ENCODE measurements at places on chromosomes 13 and 19.

GRCh38 chr19:1074544-1075283 lies 7.7 kb downstream of the ARHGAP45 start:
- peak; percentile 67 for DNase-seq

DNA sequence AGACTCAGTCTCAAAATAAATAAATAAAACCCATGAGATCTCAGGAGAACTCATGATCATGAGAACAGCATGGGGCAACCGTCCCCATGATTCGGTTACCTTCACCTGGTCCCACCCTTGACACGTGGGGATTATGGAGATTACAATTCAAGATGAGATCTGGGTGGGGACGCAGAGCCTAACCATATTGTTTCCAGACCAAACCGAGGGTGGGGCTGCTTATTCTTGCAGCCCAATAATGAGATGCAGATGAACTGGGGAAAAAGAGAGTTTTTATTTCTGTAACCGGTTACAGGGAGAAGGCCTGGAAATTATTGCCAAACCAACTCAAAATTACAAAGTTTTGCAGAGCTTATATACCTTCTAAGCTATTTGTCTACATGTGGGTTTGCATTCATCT lies 12.8 kb downstream of the TRAPPC2B start:
- no peak for DNase-seq

DNA sequence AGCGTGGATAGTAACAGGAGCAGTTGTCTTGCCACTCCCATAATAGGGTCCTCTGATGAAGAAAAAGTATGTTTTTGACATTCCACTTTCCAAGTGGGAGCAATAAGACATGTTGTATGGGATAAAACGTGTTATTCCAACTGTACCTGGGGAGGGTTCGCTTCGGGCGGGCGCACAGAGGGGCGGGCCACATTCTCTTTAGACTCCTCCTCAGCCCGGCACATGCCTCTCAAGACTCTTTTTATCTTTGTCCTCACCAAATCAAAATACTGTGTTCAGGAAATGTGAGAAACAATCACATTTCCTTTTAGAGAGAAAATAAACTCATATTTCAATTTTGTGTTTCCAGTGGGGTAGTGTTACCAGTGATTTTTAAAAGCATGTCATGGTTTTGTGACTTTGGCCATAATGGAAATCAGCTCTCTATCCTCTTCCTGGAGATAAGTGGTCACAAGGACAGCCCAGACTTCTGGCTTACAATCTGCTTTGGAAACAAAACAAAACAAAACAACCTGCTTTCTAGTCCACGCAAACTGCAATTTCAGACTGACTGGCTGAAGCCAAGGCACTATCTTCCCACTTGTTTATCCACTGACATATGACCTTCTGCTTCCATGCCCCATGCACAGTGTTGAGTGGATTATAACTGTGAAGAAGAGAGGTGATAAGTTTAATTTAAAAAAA lies 276.1 kb downstream of the NALCN start:
- no peak for DNase-seq

- DNase-seq = no peak
Observed at GRCh38 chr13:75224053-75224742, 257.8 kb downstream of the TBC1D4 start.

- DNase-seq = no peak
Observed at GRCh38 chr13:99978799-99979452, 2.7 kb upstream of the ZIC2 start.

GRCh38 chr13:67147342-67148133 lies 82.6 kb downstream of the PCDH9 start:
- DNase-seq = no peak

- DNase-seq = no peak
Observed at GRCh38 chr13:44578067-44578400, 1.9 kb upstream of the TSC22D1 start.

- no peak for DNase-seq
Observed at GRCh38 chr13:86841264-86841663, 829.9 kb upstream of the SLITRK5 start.

- DNase-seq = no peak
Observed at GRCh38 chr13:46206143-46206542, 5.6 kb upstream of the LRRC63 start.

GRCh38 chr19:3470500-3471128 lies 9.7 kb downstream of the SMIM24 start:
- DNase-seq = no peak

- DNase-seq = no peak
Observed at GRCh38 chr13:26811581-26811980, 51.0 kb upstream of the GPR12 start.

- no peak for DNase-seq
Observed at GRCh38 chr13:36102721-36103120, 28.5 kb downstream of the DCLK1 start.

GRCh38 chr19:19151418-19151817 lies 13.1 kb upstream of the TMEM161A start:
- no peak for DNase-seq

GRCh38 chr19:31402529-31403316 lies 53.5 kb upstream of the TSHZ3 start:
- no peak for DNase-seq

GRCh38 chr19:56083668-56084067 lies 37.4 kb downstream of the ZNF787 start:
- DNase-seq = no peak

DNA sequence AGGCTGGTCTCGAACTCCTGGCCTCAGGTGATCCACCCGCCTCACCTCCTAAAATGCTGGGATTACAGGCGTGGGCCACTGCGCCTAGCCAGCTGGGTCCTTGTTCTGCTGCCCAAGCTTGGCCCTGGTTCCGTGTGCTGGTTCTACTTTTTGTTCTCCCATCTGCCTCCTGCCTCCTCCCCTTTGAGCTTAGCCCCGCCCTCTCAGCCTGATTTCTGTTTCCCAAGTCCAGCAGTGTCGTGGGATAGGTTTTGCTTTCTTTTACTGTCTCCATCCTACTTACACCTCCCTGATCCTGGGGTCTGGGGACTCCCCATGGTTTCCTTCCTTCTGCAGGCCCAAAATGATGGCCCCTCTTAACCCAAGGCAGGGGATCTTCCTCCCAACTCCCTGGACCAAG lies 2.4 kb downstream of the BLOC1S3 start:
- DNase-seq = no peak

- no peak for DNase-seq
Observed at GRCh38 chr13:113120300-113121182, 2.1 kb upstream of the F10 start.

DNA sequence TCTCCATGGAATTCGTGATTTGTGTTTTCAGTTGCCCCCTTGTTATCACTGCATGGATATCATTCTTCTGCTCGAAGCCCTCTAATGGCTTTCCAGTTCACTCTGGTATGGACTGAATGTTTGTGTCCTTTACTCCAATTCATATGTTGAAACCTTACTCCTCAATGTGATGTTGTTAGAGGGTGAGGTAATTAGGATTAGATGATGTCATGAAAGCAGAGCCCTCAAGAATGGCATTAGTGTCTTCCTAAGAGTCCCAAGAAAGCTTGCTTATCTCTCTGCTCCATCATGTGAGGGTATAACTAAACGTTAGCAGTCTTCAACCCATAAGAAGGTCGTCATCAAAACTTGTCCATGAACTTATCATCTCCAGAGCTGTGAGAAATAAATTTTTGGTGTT lies 1626.3 kb upstream of the MIR17HG start:
- no peak for DNase-seq

GRCh38 chr19:16325161-16325527 lies 518 bp downstream of the KLF2 start:
- DNase-seq = no peak

DNA sequence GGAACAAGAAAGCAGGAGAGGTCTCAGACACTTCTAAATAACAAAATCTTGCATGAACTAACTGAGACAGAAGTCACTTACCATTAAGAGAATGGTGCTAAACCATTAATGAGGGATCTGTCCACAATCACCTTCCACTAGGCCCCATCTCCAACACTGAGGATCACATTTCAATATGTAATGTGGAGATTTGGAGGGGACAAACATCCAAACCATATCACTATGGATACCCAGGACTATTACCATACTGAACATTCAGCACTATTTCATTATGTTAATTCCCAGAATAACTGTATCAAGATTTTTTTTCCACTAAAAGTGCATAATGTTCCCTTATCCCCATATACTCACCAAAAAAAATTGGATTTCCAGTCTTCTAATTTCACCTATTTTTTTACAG lies 491.8 kb downstream of the LMO7 start:
- DNase-seq = no peak

DNA sequence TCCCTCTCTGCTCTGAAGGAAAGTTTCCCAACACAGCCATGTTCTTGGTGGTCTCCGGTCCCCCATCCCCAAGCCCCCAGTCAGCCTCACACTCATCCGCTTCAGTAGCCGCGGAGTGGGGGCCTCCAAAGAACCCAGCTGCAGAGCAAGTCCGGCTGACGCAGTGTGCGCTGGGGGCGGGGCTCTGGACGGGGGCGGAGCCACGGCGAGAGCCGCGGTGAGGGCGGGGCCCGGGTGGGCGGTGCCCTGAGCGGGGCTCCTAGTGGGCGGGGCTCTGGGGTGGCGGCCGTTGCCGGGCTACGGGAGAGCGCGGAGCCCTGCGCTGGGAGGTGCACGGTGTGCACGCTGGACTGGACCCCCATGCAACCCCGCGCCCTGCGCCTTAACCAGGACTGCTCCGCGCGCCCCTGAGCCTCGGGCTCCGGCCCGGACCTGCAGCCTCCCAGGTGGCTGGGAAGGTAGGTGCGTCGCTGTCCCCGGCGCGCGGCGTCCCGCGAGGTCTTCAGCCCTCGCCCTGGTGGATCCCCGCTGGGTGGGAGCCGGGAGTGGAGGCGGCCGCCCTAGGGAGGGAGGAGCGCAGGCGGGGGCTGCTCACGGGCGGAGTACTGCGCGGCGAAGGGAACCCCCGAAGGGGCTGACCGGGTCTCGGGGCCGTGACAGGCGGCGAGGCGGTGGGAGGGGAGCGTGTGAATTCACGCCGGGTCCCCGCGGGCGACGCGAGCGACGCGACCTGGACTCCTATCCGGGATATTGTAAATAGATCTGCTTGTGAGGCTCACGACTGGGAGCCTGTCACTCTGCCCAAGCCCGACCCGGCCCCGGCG lies 9.1 kb downstream of the TNFRSF19 start:
- DNase-seq = no peak

GRCh38 chr13:106318941-106319411 lies 216.5 kb downstream of the EFNB2 start:
- DNase-seq = no peak

Data from NCI-H1436 treated with DMSO at 0.1 percent for 48 hours (cell line).